Pancreas (tissue), 10 donors: ENCODE measurements at places on chromosomes 13 and 19.

- H3K36me3 ChIP-seq = no peaks in the 10 kb centered on the region
- no peak overlapping the region for H3K4me3 ChIP-seq
- no peak for DNase-seq
- H3K27me3 ChIP-seq = no peaks in the 10 kb centered on the region
- no peaks in the 10 kb centered on the region for H3K4me1 ChIP-seq
Observed at GRCh38 chr19:54275951-54276350, 5.0 kb downstream of the LILRB2 start.

DNA sequence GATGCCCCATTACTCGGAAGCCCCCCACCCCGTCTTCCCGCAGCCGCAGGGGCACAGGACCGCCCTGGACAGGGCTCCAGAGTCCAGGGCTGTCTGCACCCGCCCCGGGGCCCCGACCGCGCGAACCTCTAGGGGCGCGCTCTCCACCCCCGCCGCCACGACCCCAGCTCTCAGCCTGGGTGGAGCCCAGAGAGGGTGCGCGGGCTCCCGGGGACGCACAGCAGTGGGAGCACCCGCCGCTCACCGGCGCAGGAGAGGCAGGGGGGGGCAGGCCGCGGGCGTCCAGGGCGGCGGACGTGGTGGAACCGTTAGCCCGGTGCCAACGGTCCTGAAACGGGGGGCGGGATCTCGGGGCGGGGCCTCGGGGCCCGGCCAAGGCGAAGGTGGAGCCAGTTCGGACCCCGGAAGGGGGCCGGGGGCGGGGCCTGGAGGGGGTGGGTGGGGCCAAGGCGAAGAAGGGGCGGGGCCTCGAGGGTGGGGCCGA, at the start of gene ATP8B3:
ATP8B3 (minus strand) TSS at position 335 of the 484 bp plus-strand sequence. CDS start 540 bp downstream, outside the sequence.
- no peaks in the 10 kb centered on the region for H3K36me3 ChIP-seq
- H3K4me3 ChIP-seq = peak within 1 kb of the TSS; percentile 27
- H3K4me1 ChIP-seq = peaks cover 5% of the 10 kb centered on the region

DNA sequence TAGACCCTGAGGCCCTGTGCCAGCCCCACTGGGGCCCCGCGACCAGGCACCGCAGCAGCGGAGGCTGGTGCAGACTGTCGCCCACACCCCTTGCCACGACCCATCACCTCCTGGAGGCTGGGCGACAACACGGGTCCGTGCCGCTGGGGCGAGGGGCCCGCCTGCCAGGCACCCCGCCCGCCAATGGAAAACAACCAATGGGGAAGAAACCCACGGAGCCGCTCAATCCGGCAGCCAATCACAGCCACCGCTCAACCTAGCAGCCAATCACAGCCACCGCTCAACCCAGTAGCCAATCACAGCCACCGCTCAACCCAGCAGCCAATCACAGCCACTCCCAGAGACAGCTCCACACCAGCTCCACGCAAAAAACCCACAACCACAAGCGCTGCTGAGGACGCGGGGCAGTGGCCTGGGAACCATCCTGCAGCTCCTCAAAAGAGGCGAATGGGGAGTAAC, 29.7 kb downstream of the GPX4 start:
- no peaks in the 10 kb centered on the region for H3K27me3 ChIP-seq
- H3K4me1 ChIP-seq = no peaks in the 10 kb centered on the region
- H3K27ac ChIP-seq = peak overlapping the region; percentile 90
- H3K36me3 ChIP-seq = no peaks in the 10 kb centered on the region
- no peak overlapping the region for H3K4me3 ChIP-seq

DNA sequence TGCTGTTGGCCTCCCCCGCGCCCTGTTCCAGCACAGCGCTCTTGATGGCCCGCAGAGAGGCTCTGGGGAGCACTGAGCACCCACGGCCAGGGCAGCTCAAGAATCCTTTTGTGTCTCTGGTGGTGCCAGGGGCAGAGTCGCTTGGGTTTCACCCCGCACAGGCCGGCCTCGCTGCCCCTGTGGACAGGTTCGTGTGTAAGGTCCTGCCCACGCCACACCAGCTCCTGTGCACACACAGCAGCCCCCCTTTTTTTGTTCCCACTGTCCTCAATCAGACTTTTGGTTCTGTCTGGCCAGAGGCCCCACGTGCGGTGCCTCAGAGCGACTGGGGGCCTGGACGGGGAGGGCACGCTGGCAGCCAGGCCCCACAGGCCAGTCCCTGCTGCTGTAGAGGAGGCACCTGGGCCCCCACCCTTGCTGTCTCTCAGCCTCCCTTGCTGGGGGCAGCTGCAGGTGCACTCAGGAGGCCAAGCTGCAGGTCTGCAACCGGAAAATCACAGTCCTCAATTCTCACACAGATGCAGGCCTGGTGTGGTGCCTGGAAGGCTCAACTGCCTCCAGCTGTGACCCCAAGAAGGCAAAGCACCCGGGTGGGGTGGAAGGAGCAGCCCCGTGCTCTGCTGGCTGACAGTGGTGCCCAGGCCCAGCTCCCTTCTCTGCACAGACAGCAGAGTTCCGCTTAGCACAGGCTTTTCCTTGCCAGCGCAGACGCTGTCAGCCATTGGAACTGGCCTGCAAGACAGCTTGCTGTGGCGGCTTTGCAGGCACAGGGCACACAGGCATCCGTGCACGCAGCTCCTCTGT, 12.6 kb upstream of the F7 start:
- H3K36me3 ChIP-seq = peaks cover 21% of the 10 kb centered on the region
- no peaks in the 10 kb centered on the region for H3K27me3 ChIP-seq
- DNase-seq = no peak
- H3K4me3 ChIP-seq = no peak overlapping the region
- no peak overlapping the region for H3K27ac ChIP-seq
- no peaks in the 10 kb centered on the region for H3K4me1 ChIP-seq

GRCh38 chr19:42540071-42540553, 11.8 kb upstream of the CEACAM1 start:
- no peaks in the 10 kb centered on the region for H3K27me3 ChIP-seq
- no peaks in the 10 kb centered on the region for H3K36me3 ChIP-seq
- no peak for DNase-seq
- H3K27ac ChIP-seq = no peak overlapping the region

DNA sequence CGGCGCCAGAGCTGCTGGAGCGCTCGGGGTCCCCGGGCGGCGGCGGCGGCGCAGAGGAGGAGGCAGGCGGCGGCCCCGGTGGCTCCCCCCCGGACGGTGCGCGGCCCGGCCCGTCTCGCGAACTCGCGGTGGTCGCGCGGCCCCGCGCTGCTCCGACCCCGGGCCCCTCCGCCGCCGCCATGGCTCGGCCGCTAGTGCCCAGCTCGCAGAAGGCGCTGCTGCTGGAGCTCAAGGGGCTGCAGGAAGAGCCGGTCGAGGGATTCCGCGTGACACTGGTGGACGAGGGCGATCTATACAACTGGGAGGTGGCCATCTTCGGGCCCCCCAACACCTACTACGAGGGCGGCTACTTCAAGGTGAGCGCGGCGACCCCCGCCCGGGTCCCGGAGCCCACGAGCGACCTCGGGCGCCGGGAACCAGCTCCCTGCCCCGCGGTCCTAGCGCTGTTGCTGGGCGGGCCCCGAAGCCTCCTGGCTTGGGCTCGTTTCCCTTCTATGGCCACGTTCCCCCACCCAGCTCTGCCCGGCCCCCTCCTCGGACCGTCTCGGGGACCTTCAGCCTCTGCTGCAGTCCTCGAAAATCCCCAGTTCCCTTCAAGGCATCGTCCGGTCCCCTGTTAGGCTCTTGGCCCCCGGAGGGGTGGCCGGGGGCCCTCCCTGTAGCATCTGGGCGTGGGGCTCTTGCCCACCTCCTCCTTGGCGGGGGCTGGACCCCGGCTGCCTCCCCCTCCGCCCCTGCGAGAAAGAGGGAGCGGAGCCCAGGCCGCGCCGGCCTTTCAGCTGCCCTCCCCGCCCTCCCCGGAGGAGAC, at the start of gene CDC34:
CDC34 (plus strand) TSS at position 8 of the 808 bp plus-strand sequence; CDS start at position 180, 172 bp downstream.
- peaks cover 7% of the 10 kb centered on the region for H3K4me1 ChIP-seq
- no peaks in the 10 kb centered on the region for H3K27me3 ChIP-seq
- DNase-seq = no peak
- peak within 1 kb of the TSS; percentile 98 for H3K4me3 ChIP-seq
- H3K27ac ChIP-seq = peak within 1 kb of the TSS; percentile 90

DNA sequence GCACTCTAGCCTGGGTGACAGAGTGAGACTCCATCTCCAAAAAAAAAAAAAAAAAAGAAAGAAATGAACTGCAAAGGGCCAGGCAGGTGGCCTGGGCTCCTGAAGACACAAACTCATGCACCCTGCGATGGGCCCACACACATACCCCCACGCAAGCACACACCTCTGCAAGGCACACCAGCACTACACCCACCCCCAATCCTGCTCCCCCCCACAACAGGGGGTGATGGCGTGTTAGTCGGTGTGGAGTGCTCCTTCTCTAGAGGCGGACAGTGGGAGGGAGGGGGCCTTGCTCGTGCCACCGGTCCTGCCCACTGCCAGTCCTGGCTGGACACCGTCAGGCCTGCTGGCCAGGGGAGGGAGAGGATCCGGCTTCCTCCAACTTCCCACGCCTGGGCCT, 1.6 kb upstream of the SLC8A2 start:
- no peak for DNase-seq
- no peaks in the 10 kb centered on the region for H3K27me3 ChIP-seq
- H3K36me3 ChIP-seq = no peaks in the 10 kb centered on the region
- H3K4me3 ChIP-seq = no peak overlapping the region

DNA sequence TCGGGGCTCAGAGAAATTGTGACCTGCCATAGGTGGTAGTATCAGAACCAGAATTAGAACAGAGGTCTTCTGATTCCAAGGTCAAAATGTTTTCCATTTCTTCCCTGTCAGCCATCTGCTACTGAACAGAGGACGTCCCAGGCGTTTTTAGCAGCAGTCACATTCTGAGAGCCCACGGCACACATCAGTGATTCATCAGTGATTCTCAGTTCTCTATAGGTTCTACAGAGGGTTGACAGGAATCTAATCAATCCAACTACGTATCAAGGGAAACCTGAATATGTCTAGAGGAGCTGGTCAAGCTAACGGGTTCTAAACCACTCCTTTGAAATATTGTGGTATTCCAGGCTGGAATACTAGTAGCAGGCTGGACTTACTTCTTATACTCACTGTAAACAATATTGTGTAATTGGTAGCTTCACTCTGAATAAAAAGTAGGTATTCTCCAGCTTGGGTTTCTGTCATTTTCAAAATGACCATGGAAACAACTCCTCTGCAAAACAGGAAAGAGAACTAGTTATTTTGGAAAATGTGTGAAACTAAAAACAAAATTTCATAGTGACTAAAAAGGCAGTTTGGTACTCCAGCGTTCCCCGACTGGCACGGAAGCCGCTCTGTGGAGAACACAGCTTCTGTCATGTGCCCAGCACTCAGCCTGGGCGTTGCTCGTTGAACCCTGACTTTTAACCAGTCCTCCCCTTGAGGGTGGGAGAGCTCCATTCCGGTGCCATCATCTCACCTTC, 43.2 kb downstream of the FLT3 start:
- H3K27ac ChIP-seq = no peak overlapping the region
- DNase-seq = no peak
- no peaks in the 10 kb centered on the region for H3K4me1 ChIP-seq
- no peak overlapping the region for H3K4me3 ChIP-seq

DNA sequence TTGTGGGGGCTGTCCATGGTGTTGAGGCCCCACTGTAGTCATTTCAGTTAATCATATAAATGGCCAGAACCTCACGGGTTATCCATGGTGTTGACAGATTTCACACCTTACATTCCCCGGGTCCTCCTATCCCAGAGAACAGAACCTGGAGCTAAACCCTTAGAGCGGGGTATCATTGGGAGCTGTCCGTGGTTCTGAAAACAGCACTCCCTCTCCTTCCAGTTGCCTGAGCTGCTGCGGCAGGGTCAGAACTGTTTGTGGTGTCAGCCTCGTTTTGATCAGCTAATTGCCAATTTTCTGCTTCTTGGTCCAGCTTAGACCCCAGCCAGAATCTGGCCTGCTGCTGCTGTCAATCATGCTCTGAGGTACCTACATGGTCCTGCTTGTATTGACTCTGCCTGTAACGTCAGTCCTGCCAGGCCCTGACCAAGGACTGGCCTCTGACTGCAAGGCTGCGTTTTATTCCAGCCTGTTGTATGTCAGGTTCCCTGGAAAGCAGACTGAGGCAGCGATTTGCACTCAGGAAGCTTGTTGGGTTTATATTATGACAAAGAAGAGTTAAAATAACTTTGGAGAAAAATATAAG, 55.8 kb upstream of the KCTD15 start:
- peak; percentile 12 for DNase-seq
- no peaks in the 10 kb centered on the region for H3K4me1 ChIP-seq
- no peak overlapping the region for H3K27ac ChIP-seq
- no peak overlapping the region for H3K4me3 ChIP-seq
- no peaks in the 10 kb centered on the region for H3K36me3 ChIP-seq

GRCh38 chr19:33669376-33669775, 47.6 kb downstream of the CHST8 start:
- no peaks in the 10 kb centered on the region for H3K36me3 ChIP-seq
- no peaks in the 10 kb centered on the region for H3K27me3 ChIP-seq
- no peak overlapping the region for H3K4me3 ChIP-seq
- H3K27ac ChIP-seq = no peak overlapping the region
- DNase-seq = no peak

DNA sequence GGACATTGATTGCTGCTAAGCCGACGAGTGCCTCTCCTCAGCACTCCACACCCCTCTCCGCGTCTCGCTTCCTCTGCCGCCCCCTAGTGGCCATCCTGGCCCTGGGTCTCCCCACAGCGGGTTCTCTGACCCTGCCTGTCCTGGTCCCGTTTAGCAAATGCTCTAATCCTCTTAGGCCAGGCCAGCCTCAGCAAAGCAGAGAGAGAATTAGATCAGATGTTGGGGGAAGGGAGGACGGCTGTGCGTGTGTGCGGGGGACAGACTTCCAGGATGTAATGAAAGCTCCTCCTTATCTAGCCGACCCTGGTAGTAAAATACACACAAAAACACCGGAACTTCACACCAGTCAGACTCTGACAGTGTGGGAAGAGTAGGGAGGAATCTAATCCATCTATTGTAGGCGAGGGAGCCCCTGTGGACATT, 4.5 kb downstream of the TPRX2 start:
- no peak overlapping the region for H3K27ac ChIP-seq
- no peaks in the 10 kb centered on the region for H3K36me3 ChIP-seq
- H3K4me1 ChIP-seq = no peaks in the 10 kb centered on the region

GRCh38 chr19:34298891-34299520, 44.7 kb downstream of the GARRE1 start:
- no peaks in the 10 kb centered on the region for H3K36me3 ChIP-seq
- no peak for DNase-seq
- no peaks in the 10 kb centered on the region for H3K27me3 ChIP-seq
- H3K4me3 ChIP-seq = no peak overlapping the region
- no peak overlapping the region for H3K27ac ChIP-seq

- no peak overlapping the region for H3K4me3 ChIP-seq
- H3K4me1 ChIP-seq = peaks cover 7% of the 10 kb centered on the region
- no peak for DNase-seq
- peak overlapping the region; percentile 33 for H3K27ac ChIP-seq
- H3K27me3 ChIP-seq = no peaks in the 10 kb centered on the region
Observed at GRCh38 chr19:40416918-40417642, 3.9 kb upstream of the PRX start.

GRCh38 chr13:61709258-61709657, 293.6 kb upstream of the PCDH20 start:
- H3K4me1 ChIP-seq = no peaks in the 10 kb centered on the region
- no peak overlapping the region for H3K27ac ChIP-seq
- DNase-seq = no peak
